ENCODE measurements at places on chromosomes 13 and 19.

GRCh38 chr19:47542030-47542475 is 27.2 kb upstream of the NAPA start:
- no peak for DNase-seq

GRCh38 chr19:54343868-54344267 is 4.9 kb upstream of the LILRA4 start:
- DNase-seq, result no peak

DNA sequence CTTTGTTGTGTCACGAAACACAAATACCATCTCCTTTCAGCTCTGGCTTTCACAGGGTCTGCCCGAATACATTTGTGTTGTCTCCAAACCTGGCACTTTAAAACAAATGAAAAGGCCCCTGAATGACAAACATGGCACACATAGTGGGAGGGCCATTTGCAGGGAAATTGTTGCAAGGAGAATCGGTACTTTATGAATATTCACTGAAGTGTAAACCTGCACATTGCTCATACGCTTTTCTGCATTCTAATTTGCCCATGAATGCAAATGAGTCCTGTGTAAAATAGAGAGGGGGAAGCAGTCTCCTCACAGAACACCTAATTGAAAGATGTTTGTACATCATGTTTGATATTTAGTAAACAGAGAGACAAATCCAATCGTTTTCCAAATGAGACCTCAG is 82.7 kb upstream of the PCDH8 start:
- DNase-seq, result peak; percentile 48

- no peak for DNase-seq
These were observed 13.1 kb upstream of the NOTCH3 start for GRCh38 chr19:15213715-15214381.

DNA sequence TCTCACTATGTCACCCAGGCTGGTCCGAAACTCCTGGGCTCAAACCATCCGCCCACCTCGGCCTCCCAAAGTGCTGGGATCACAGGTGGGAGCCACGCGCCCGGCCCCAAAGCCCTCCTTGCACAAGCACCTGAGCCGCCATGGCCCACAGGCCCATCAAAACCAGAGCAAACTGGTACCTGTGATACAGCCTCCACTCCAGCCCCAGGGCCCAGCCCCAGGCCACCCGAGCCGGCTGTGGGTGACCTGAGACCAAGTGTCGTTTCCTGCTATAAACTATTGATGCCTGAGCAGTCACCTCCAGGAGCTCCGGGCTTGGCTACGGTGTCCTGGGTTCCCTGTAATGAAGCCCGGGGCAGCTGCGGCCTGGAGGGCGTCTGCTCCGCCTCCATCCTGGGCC is 9.7 kb upstream of the PTBP1 start:
- DNase-seq, result no peak

GRCh38 chr19:57559008-57559403 is 657 bp downstream of the ZNF550 start:
- DNase-seq, result peak; percentile 54

Measured in NCI-H69 (cell line).